ENCODE measurements at places on chromosomes 2 and 18.

GRCh38 chr18:10979411-10979810 lies 170.0 kb downstream of the PIEZO2 start:
- DNase-seq = no peak

DNA sequence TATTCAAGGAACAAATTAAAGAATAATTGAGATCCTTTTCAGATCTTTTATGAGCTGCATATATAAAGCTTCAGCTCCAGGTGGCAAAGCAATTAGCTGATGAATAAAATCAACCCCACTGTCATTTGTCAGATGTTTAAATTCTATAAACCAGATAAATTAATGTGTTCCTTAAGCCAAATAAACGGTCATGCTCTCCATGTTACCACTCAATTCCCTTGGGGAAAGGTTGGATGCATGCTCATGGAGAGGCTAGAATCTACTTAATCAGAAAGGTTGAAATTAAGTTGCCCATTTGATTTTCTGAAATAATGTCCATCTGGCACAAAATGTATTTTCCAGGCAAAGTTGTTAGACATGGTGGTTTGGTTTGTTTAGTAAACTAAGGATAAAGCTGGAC lies 282.5 kb upstream of the SPRED2 start:
- DNase-seq = no peak

- DNase-seq = no peak
Observed at GRCh38 chr2:21363364-21363763, 239.6 kb downstream of the TDRD15 start.

- no peak for DNase-seq
Observed at GRCh38 chr2:239737144-239737463, 288.0 kb downstream of the NDUFA10 start.
